ENCODE measurements at places on chromosomes 12 and 14.

DNA sequence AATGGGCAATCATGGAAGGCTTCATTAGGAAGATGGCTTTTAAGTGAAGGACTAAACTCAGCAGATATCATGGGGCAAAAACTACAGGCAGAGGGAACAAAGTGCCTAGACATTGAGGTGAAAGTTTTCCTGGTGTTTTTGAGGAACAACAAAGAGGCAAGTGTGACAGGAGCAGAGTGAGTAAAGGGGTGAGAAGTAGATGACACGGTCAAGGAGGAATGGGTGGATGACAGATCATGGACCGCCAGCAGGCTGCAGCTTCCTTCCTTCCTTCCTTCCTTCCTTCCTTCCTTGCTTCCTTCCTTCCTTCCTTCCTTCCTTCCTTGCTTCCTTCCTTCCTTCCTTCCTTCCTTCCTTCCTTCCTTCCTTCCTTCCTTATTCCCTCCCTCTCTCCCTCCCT, 108.3 kb downstream of the TRHDE start:
- no peak for DNase-seq

DNA sequence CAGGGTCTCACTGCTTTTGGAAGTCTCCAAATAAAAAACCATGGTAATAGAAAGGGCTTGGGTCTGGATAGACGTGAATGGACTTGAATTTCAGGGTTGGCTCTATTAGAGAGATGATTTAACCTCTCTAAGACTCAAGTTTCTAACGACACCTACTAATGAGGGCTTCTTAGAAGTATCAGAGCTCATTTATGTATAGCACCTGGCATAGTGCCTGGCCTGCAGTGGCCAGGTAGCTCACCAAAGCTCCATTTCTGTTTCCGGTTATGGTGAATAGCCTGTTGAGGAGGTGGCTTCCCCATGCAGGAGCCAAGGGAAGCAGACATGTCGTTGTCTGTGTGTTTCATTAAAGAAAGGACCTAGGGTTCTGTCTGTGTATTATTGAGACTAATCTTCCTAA, 108.6 kb downstream of the ETV6 start:
- no peak for DNase-seq

- DNase-seq = peak; percentile 61
Observed at GRCh38 chr12:93080994-93081809, 152.1 kb upstream of the EEA1 start.

DNA sequence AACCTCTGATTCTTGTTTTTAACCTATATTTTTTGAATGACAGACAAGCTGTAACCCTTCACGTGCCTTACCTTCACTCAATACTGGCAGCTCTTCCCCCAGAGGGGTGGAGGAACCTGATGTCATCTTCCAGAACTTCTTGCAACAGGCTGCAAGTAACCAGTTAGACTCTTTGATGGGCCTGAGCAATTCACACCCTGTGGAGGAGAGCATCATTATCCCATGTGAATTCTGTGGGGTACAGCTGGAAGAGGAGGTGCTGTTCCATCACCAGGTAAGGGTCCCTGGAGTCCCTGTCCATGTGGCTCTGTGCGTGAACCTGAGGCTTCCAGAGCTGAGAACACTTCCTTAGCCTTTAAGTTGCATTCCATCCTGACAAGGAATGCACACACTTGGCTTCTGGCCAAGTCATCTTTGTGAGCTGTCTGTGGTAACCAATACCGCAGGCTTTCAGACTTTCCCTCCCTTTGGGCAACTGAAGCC, 22.7 kb downstream of the TRAFD1 start:
- DNase-seq = no peak

DNA sequence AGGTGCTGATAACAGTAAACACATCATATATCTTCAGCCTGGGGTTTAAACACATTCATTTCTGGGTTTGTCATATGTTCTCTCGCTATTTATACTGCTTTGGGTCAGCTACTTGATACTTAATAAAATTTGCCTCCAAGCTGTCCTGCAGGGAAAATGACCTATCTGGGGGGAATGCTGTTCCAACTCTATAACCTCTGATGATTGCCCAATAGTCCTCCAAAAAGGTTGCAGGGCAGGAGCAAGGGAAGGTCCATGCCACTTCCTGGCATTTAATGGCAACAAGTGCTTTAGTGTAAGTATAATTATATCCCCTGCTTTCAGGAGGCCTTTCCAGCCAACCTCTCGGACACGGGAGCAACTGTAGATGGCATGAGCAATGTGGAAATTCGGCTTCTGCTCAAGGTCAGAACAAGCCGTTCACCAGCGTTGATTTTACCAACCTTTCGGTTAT, 198.0 kb upstream of the EEA1 start:
- DNase-seq = no peak

- no peak for DNase-seq
Observed at GRCh38 chr12:124847113-124848074, 16.3 kb downstream of the SCARB1 start.

GRCh38 chr12:28027947-28028724, 55.6 kb upstream of the PTHLH start:
- DNase-seq = no peak

DNA sequence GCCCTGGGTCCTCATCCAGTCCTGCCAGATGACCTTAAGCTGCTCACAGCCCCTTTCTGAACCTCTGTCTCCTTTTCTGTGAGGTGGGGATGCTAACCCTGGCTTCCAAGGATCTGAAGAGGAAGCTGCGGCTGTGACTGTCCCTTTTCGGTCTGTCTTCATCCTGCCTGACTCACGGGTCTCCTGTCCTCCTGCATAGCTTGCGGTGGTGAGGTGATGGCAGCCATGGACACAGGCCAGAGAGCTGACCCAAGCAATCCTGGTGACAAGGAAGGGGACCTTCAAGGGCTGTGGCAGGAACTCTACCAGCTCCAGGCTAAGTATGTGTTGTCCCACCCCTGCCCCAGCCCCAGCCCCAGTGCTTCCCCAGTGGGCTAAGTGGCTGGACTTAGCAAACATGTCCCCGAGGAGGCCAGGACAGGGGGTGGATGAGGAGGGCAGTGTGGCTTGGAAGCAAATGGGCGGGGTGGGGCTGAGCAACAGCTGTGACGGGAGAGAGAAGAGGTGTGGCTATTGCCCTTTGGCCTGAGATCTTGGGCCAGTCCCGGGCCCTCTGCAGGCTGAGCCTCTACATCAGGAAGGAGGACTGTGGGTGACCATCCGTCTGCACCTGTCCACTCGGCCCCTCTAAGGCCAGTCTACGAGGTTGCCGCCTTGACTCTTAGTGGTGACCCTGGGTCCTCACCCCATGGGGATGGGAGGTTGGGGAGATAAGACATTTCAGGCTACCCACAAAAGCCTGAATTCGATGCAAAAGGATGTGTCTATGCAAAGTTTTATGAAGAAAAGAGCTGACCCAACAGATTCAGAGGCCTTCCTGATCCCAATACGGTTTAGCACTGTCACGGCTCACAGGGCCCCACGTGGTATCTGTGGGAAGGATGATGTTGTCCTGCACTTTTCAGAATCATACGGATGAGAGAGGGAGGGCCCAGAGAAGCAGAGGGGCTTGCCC, 1.1 kb downstream of the CCDC197 start:
- DNase-seq = no peak

DNA sequence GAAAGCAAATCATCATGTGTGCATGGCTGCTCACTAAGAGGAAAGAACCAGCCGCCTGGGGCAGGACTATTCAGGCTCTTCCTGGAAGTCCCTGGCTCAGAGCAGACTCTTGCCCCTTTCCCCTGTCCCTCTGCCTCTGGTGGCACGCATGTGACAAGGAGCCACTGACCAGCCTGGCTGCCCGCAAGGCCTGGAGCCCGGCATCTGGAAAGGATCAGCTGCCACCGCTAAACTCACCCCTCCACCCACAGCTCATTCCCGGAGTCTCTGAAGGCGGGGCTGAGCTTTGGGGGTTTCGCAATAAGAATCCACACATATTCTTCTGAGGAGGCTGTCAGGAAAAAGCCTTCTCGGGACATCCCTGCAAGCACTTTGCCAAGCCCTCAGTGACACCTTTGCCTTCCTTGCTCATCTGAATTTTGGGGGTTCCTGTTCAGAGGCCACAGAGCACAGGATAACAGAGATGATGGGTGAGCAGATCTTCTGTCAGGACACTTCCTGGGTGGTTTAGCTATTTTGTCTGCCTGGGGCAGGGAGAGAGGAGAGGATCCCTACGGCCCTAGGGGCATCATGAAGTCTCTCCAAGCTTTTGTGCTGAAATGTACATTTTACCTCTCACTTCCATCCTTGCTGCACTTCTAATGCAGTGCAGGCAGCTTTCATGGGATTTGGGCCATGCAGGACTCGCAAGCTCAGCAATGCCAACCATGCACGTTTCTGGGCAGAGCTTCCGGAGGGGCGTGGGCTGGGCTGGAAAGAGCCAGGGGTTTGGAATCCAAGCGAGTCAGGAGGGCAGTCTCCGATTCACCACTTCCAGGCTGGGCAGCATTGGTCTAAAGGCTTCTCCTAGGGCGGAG, 124.8 kb upstream of the MAP1LC3B2 start:
- no peak for DNase-seq

DNA sequence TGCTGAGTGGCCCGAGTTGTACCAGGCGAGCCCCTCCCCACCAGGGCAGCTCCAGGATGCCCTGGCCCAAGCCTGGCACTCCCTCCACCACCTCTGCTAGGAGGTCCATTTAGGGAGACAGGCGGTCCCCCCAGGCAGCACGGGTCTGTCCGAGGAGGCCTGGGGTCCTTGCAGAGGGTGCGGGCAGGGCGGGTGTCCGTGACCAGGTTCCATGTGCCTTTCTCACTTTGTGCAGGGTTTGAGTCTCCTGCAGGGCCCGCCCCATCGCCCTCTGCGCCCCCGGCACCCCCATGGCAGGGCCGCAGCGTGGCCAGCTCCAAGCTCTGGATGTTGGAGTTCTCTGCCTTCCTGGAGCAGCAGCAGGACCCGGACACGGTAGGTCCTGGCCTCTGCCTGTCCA, 56.8 kb upstream of the TSPAN9 start:
- no peak for DNase-seq

DNA sequence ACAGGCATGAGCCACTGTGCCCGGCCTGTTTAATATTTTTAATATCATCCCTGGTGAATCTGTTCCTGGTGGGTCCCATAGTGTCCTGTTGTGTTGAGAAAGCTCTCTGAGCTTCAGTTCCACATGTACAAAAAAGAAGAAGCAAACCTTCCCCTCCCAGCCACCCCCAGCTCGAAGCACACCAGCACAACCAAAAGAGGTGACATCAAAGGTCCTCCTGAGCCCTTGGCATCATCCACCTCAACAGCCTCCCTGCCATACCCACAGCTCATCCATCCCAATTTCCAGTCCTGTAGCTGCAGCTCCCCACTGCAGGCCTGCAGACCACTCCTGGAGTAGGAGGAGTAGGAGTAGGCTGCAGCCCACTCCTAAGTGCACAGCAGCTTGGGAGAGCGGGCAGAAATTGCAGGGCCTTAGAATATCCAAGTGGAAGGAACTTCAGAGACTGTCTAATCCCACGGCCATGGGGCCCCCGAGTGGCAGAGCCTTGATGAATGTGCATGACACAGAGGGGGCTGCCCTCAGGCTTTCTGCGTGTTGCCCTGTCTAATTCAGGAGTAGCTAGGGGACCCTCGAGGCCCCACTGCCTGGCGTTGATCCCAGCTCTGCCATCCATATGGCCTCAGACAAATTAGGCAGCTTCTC, 36.7 kb upstream of the CD9 start:
- DNase-seq = no peak

DNA sequence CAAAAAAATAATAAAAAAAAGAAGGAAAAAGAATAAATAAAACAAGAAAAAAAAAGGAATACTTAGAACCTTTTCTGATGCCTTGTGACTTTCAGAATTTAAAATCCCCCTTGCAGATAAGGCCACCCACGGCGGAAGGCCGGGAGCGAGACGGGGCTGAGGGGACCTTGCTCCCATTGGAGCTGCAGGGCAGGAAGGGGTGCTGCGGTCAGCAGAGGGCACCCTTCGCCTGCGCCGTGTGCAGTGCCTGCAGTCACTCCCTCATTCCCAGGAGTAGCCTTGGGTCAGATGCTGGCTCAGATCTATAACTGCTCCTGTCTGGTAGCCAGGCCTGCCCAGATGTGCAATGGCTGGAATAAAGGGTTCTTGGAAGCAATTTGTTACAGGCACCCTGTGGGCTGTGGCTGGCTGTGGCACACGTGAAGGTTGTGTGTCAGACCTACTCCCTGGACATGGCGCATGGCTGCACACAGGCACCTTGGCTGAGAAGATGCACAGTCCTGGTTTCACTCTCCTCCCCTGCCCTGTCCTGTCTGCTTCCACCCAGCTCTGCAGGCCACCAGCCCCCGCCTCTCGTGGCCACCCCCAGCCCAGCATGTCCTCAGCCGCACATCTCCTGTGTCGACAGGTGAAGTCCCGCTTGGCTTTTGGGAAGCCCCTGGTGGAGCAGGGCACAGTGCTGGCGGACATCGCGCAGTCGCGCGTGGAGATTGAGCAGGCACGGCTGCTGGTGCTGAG, 13.4 kb upstream of the ALDH2 start:
- DNase-seq = no peak

- DNase-seq = no peak
Observed at GRCh38 chr14:52934762-52935161, 16.1 kb downstream of the FERMT2 start.

DNA sequence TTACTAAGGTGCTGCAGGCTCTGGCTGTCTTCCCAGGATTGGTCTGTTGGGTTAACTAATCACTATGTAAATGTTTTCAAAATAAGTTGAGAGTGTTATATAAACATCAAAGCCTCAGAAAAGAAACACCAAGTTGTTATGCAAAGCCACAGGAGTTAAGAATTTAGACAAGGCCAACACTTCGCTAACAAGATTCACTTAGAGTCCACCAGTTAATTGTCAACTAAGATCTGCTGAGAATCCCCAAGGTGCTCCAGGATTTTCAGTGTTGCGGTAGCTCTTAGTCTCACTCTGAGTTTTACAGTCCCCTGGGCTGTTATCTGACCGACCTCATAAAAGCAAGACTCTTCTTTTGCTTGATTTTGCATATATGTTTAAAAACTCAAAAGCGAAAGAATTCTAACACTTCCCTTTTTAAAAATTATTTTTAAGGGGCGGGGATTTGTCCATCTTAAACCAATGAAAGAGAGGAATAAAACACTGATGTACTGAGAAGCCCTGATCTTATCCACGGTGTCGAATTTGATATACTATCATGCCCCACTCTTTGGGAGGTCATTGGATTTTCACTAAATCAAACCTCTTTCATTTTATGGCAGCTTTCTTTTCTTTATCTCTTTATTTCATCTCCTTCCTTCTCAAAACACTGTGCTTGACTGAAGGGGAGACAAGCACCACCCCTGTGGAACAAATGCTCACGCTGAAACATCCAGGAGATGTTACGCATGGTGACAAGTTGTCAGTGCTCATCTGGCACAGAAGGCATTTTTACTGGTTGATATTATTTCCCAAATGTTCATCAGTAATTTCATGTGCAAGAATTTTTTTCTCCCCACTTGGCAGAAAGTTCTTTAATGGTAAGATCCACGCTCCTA, 7.0 kb downstream of the NIN start:
- DNase-seq = no peak

Measured in iPS DF 19.7 (cell line).